ENCODE measurements at places on chromosomes 11 and 22.
A peak's percentile ranks its signal among the peaks of the same experiment; 100 is the strongest.

DNA sequence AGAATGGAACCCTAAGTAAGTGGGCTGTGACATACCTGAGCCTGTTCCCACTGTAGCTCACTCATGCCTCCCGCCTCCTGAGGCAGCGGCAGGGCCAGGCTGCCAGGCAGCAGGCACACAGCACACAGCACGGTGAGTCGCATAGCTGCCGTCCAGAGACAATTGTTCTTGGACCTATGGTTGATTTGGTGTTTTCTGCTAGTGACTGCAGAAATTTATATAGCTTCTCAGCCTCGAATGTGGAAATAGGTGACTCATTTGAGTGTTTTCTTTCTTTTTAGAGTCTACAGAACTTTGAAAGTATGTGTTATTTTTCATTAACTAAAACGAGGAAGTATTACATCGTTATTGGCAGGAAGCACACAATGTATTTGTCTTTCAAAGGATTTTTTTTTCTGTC, at the start of gene MMP7:
TSS of gene MMP7 (minus strand) at position 190 of the 400 bp plus-strand sequence. CDS start at position 143, 47 bp downstream.
- DNase-seq, result no peak

DNA sequence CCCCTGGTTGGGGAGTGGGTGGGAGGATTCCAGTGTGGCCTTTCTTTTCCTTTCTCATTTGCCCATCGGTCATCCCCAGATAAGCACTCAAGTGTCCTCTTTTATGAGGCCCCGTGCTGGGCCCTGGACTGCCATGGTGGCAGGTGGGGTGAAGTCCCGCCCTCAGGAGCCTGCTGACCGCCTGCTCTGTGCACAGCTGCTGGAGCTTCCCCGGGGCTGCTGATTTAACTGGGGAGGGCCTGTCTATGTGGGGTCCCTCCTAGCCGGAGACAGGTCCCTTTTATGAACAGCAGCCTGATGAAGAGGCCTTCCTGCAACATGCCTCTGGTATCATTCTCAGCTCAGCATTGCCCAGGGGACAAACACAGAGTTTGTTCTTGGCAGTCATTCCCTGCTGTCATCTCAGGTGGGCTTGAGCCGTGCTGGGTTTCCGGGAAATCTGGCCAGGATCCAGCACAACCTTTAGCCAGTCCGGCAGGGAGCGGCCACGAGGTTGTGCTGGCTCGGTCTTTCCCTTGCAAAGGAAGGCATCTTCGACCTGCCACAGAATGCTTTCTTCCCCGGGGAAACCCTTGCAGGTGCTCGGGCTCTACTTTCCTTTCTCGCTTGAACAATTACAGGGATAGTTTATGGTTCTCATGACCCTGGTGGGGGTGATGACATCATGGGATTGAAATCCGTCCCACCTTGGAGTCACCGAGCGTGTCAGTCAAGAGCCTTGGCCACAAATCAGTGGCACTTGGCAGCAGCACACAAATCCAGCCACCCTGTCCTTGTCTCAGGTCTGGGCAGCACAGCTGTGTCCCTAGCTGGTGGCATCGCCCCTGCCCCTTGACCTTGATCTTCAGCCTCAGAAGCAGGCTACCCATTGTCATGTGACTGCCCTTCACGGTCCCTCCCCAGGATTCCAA, 20.1 kb downstream of the ST14 start:
- DNase-seq, result no peak

DNA sequence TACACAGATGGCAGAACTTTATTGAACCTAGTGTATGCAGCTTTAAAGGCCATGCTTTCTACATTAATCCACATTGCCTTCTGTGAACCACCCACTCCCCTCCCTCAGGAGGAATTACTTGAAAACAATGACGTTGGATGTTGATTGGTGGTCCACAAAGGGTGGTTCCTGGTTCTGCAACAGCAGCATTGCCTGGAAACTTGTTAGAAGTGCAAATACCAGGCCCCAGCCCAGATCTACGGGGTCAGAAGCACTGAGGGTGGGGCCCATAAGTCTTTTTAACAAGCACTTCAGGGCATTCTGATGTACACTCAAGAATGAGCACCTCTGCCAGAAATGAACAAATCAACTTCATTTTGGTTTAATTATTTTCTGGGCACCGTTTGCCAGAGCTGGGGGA, 91.0 kb downstream of the ISX start:
- no peak for DNase-seq

GRCh38 chr22:37230673-37231405, 13.2 kb downstream of the RAC2 start:
- peak; percentile 86 for DNase-seq

- no peak for DNase-seq
Measured at GRCh38 chr11:123286761-123287160, 91.7 kb upstream of the CLMP start.

DNA sequence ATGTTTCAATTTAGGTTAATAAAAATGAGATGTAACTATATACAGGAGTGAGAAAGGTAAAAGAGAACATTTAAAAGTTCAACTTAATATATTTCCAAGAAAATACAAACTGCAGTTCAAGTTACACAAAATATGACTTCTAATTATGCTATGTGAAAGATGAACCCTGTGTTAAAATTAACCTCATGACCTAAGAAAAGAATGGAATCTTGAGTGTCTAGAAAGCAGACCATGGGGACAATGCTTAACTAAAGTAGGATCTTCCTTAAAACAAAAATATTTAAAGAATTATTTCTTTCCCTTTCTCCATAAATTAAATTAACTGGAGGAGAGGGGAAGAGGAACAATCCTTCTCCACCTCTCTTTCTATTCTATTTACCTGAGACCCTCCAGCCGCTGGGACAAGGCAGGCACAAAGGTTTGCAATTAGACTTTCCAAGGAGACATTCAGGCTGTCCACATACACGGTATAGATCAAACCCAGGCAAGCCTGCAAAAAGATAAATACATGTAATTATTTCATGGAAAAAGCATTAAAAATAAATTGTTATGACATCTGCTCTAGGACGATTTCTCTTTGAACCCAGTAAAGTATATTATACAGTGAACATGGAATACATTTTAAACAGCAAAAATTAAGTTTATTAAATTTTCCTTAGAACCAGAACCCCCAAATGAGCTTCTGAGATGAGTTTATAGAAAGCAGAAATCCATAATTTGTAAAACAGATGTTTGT, 264.5 kb downstream of the SBF2 start:
- no peak for DNase-seq

DNA sequence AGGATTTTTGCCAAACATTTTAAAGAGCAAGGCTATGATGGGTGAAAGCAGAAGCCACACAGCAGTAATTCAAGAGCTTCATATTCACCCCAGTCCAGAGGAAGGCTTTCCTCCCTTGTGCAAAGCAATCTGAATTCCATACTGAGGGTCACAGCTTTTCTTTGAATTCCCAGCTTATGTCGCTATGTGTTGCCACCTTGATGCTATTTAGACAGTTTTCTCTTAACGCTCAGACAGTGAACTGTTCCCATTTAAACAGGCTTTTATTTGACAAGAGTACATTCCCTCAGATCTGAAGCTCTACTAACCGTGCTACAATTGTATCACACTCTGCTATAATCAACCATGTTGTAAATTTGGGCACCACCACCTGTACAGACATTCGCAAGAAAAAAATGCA, 279.7 kb downstream of the CADM1 start:
- no peak for DNase-seq

DNA sequence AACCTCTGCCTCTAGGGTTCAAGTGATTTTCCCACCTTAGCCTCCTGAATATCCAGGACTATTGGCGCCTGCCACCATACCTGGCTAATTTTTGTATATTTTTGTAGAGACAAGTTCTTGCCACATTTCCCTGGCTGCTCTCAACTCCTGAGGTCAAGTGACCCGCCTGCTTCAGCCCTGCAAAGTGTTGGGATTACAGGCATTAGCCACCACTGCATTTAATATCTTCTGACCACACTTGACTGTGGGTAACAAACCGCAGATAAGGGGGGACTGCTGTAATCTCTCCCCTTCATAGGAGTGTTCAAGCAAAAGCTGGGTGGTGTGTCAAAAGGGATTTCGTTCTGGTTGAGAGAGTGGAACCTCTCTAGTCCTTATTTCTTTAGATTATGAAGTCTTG, 53.4 kb downstream of the GRAMD1B start:
- no peak for DNase-seq

- DNase-seq, result no peak
Measured at GRCh38 chr11:77038825-77039326, 4.7 kb downstream of the B3GNT6 start.

GRCh38 chr11:131481971-131482370, 111.6 kb downstream of the NTM start:
- no peak for DNase-seq

- no peak for DNase-seq
Measured at GRCh38 chr11:12286606-12287005, 90.8 kb upstream of the PARVA start.

GRCh38 chr11:65389294-65389980, 3.0 kb downstream of the FRMD8 start:
- DNase-seq, result no peak

DNA sequence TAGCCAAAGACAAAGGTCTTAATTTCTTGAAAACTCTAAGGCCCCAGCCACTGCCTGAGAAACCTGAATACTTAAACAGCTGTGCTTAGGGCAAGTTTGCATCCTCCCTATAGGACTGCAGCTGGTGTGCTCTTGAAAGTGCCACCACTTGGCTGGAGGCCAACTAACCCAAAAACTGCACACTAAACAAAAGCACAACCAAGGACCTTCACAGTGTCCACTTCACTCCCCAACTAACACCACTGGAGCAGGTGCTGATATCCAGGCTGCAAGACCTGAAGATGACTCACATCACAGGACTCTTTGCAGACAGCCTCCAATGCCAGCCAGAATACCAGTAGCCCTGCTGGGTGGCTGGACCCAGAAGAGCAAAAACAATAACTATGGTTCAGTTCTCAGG, 357.7 kb upstream of the ARHGAP42 start:
- DNase-seq, result no peak

- no peak for DNase-seq
Measured at GRCh38 chr22:34475886-34476285, 555.6 kb upstream of the LARGE1 start.

DNA sequence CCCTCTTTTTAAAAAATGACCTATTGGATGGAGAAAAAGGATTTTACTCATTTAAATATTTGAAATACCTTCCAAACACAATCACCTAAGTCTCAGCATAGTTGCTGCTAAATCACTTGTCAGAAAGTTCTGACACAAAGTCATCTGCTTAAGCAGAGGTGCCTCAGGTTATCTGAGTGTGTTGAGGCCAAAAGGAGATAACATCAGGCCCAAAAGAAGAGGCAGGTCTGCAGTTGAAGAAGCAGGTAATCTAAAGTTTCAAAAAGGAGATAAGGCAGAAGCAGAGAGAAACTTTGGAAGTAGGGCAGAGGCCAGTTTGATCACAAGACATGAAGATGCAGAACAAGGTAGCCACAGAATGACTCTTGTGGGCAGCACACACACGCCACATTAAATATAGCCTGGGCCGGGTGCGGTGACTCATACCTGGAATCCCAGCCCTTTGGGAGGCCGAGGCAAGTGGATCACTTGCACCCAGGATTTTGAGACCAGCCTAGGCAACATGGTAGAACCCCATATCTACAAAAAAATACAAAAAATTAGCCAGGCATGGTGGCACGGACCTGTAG, 175.7 kb upstream of the API5 start:
- DNase-seq, result no peak

GRCh38 chr22:36911887-36912661, 1.4 kb upstream of the CSF2RB start:
- no peak for DNase-seq

DNA sequence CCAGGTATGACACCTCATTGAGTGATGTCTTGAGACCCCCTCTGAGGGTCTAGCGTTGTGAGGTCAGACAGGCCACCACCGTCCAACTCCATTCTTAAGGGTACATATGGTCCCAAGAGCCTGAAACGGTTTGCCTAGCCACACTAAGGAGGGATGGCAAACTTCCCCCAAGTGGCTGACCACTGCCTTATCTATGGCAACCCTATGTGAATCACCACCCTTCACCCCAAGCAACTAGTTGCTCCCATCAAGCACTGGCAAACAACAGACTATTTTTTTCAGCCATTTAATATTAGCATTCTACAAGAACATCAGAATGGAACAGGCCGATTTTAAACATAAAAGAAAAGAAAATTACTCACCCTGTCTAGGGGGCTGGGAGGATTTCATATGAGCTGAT, 22.8 kb downstream of the THOC5 start:
- no peak for DNase-seq

- no peak for DNase-seq
Measured at GRCh38 chr22:44019416-44019815, 4.7 kb upstream of the PARVB start.

- no peak for DNase-seq
Measured at GRCh38 chr22:39565414-39565944, 5.1 kb upstream of the CACNA1I start.

DNA sequence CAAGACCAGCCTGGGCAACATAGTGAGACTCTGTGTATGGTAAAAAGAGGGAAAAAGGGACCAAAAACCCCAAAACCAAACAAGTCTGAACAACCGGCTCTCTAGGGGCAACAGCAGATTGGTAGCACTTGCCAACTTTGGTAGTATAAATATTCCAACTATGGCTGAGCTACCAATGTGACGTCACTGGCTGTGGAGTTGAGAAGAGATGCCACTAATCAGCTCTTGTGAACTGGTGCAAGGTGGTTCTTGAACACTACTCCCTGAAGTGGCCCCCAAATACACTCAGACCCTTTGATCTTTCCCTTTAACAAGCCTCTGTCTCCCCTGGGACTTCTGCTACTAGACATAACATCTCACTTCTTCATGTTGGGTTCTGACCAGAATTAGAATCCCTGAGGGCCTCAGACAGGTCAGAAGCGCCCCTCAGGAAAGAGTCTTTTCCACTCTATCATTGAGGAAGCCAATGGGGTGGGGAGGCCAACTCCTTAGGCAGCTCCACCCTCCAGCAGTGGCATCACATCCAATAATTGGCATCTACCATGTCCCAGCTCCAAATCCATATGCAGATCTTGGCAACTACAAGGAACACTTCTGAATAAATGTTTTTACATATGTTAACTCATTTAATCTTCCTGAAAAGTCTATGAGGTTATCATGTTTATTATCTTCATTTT, 49.2 kb downstream of the RPL27A start:
- DNase-seq, result no peak

GRCh38 chr22:45477366-45478107, 25.1 kb upstream of the FBLN1 start:
- DNase-seq, result no peak
